ENCODE measurements at places on chromosomes 6 and 20.
A peak's percentile ranks its signal among the peaks of the same experiment; 100 is the strongest.

GRCh38 chr6:39225946-39226437 lies 3.3 kb downstream of the KCNK5 start:
- DNase-seq = no peak
- no peaks in the 10 kb centered on the region for H3K27me3 ChIP-seq
- no peak overlapping the region for H3K27ac ChIP-seq
- H3K4me1 ChIP-seq = peaks cover 16% of the 10 kb centered on the region

- H3K36me3 ChIP-seq = no peaks in the 10 kb centered on the region
- H3K4me3 ChIP-seq = no peak overlapping the region
- no peak overlapping the region for H3K27ac ChIP-seq
- DNase-seq = no peak
- no peaks in the 10 kb centered on the region for H3K4me1 ChIP-seq
- H3K27me3 ChIP-seq = peaks cover 6% of the 10 kb centered on the region
These were observed 209.1 kb downstream of the ERMARD start for GRCh38 chr6:169960521-169960885.

GRCh38 chr6:33956206-33956605 lies 152.4 kb upstream of the MLN start:
- H3K27ac ChIP-seq = no peak overlapping the region
- no peak overlapping the region for H3K4me3 ChIP-seq
- H3K36me3 ChIP-seq = no peaks in the 10 kb centered on the region
- H3K4me1 ChIP-seq = no peaks in the 10 kb centered on the region
- no peaks in the 10 kb centered on the region for H3K27me3 ChIP-seq

DNA sequence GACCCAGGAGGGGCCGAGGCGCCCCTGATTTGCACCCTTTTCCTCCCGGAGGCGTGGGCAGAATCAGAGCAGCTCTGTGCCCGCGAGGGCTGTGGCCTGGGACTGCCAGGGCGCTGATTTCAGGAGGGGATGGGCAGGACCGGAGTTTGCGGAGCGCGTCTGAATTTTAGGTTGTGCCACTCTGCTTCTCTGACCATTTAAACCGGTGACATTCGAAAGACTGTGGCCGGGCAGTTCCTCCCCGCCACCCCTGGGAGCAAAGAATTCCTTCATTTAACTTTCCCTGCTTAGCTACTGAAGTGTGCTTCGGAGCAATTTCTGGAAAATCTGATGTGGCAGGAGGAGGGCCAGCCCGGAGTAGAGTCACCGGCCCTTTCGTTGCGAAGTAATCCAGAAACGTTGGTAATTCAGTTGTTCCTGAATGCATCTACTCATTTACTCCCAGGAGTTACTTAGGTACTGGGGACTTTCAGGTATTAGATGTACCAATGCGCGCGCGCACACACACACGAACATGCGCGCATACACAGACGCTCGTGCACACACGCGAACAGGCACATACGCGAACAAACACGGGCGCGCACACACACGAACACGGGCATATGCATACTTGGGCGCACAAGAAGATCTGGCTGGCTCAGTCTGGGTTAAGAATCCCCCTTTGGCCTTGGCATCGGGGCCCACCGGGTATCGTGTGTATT lies 568 bp downstream of the CCDC170 start:
- no peaks in the 10 kb centered on the region for H3K36me3 ChIP-seq
- peaks cover 22% of the 10 kb centered on the region for H3K27me3 ChIP-seq
- peak overlapping the region; percentile 46 for H3K4me3 ChIP-seq
- H3K4me1 ChIP-seq = peaks cover 4% of the 10 kb centered on the region
- DNase-seq = no peak
- no peak overlapping the region for H3K27ac ChIP-seq

- no peak for DNase-seq
- H3K4me3 ChIP-seq = peak overlapping the region; percentile 71
- H3K27me3 ChIP-seq = no peaks in the 10 kb centered on the region
- peak overlapping the region; percentile 99 for H3K27ac ChIP-seq
These were observed 1.2 kb downstream of the ZNF335 start for GRCh38 chr20:45970646-45971424.

- no peak for DNase-seq
- peaks cover 5% of the 10 kb centered on the region for H3K4me1 ChIP-seq
- no peaks in the 10 kb centered on the region for H3K27me3 ChIP-seq
- H3K4me3 ChIP-seq = no peak overlapping the region
These were observed 86.3 kb upstream of the ESR1 start for GRCh38 chr6:151721146-151721545.

DNA sequence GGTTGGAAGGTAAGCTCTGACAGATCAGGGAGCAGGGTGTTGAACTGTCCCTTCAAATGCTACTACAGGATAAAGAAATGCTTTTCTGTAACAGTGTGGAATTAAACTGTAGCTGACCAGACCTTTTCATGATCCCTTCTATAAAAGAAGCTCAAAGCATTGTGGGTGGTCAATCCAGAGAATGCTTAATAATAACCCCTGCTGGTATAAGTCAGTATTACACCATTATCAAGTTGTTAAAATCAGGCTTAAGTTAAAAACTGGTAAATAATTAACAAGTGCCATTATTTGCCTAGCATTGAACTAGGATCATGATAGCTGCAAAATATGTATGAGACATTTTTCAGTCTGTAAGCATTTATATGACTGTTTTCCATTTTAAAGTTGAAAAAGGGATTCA lies 468.9 kb downstream of the PKHD1 start:
- no peaks in the 10 kb centered on the region for H3K4me1 ChIP-seq
- H3K27me3 ChIP-seq = no peaks in the 10 kb centered on the region
- H3K27ac ChIP-seq = no peak overlapping the region
- DNase-seq = no peak
- no peak overlapping the region for H3K4me3 ChIP-seq
- no peaks in the 10 kb centered on the region for H3K36me3 ChIP-seq

- no peak overlapping the region for H3K4me3 ChIP-seq
- H3K4me1 ChIP-seq = no peaks in the 10 kb centered on the region
- no peaks in the 10 kb centered on the region for H3K27me3 ChIP-seq
- H3K27ac ChIP-seq = no peak overlapping the region
- no peaks in the 10 kb centered on the region for H3K36me3 ChIP-seq
- DNase-seq = no peak
These were observed 463.5 kb downstream of the QKI start for GRCh38 chr6:163877877-163878639.

DNA sequence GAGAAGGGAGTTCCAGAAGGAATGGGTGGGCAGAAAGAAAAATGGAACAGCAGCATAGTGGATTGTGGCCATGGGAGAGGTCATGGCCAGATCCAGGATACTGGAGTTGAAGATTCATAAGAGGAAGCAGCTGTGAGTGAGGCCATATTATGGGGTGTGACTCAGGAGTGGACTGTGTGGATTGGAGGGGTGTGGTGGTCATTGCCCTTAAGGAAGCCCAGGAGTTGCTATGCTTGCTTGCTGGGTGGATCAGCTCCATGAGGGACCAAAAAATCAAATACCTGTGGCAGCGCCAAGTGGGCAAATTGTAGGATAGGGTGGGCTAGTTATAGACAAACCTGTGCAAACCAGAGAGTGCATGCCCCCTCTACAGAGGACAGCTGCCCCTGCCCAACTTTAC lies 18.3 kb downstream of the LRRC1 start:
- no peak overlapping the region for H3K27ac ChIP-seq
- no peak overlapping the region for H3K4me3 ChIP-seq
- no peaks in the 10 kb centered on the region for H3K27me3 ChIP-seq
- H3K4me1 ChIP-seq = no peaks in the 10 kb centered on the region
- no peaks in the 10 kb centered on the region for H3K36me3 ChIP-seq

- H3K4me3 ChIP-seq = peak overlapping the region; percentile 86
- peaks cover 18% of the 10 kb centered on the region for H3K4me1 ChIP-seq
- H3K27me3 ChIP-seq = no peaks in the 10 kb centered on the region
- peak overlapping the region; percentile 16 for H3K27ac ChIP-seq
These were observed 665 bp downstream of the RRAGD start for GRCh38 chr6:89411145-89412070.

GRCh38 chr6:56593801-56594318 lies 48.8 kb downstream of the DST start:
- H3K27me3 ChIP-seq = no peaks in the 10 kb centered on the region
- no peak overlapping the region for H3K27ac ChIP-seq
- DNase-seq = no peak
- no peaks in the 10 kb centered on the region for H3K36me3 ChIP-seq
- H3K4me1 ChIP-seq = peaks cover 5% of the 10 kb centered on the region

DNA sequence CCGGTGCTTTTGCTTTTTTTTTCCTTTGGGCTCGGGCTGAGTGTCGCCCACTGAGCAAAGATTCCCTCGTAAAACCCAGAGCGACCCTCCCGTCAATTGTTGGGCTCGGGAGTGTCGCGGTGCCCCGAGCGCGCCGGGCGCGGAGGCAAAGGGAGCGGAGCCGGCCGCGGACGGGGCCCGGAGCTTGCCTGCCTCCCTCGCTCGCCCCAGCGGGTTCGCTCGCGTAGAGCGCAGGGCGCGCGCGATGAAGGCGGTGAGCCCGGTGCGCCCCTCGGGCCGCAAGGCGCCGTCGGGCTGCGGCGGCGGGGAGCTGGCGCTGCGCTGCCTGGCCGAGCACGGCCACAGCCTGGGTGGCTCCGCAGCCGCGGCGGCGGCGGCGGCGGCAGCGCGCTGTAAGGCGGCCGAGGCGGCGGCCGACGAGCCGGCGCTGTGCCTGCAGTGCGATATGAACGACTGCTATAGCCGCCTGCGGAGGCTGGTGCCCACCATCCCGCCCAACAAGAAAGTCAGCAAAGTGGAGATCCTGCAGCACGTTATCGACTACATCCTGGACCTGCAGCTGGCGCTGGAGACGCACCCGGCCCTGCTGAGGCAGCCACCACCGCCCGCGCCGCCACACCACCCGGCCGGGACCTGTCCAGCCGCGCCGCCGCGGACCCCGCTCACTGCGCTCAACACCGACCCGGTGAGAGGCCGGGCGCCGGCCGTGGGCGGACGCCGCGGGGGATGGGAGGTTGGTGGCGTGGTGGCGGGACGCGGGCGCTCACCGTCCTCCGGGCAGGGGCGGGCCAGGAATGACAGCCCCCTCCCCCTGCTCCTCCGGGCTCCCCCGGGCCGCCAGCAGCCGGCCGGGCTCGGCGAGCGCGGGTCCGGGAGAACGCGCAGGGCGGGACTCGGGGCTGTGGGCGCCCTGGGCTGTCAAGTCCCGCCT lies 606 bp downstream of the ID4 start:
- no peak overlapping the region for H3K27ac ChIP-seq
- H3K4me3 ChIP-seq = no peak overlapping the region
- H3K27me3 ChIP-seq = no peaks in the 10 kb centered on the region
- no peak for DNase-seq
- no peaks in the 10 kb centered on the region for H3K36me3 ChIP-seq
- no peaks in the 10 kb centered on the region for H3K4me1 ChIP-seq

DNA sequence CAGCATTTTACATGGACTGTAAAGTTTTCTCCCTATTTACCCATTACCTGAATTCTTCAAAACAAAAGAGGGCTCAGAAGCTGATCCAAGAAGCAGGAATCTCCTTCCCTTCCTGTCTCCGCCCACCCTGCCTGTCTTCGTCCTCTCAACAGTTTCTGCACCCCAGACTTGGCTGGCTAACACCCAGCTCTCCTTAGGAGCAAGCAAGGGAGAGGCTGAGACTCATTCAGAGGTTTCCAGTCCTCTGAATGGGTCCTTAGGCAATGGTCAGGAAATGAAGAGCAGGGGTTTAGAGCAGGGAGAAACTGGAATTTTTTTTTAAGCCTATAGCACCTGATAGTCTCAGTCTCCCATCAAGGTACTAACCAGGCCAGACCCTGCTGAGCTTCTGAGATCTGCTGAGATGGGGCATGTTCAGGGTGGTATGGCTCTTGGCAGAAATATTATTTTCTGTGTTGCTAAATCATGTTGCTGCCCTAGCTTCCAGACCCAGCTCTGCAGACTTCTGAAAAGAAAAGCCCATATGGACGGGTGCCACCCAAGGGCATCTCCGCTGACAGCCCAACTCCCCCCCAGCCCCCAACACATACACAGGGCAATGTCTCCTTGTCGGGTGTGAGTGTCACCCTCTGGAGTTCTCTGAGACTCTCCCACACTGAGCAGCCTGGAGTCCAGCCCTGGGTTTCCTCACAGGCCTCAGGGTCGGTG lies 74.6 kb upstream of the CD93 start:
- no peaks in the 10 kb centered on the region for H3K36me3 ChIP-seq
- DNase-seq = no peak
- no peaks in the 10 kb centered on the region for H3K27me3 ChIP-seq
- no peak overlapping the region for H3K27ac ChIP-seq

GRCh38 chr20:59040667-59041066 lies 1.9 kb downstream of the PRELID3B start:
- H3K27me3 ChIP-seq = no peaks in the 10 kb centered on the region
- no peak overlapping the region for H3K4me3 ChIP-seq
- DNase-seq = no peak
- peaks cover 24% of the 10 kb centered on the region for H3K4me1 ChIP-seq
- no peak overlapping the region for H3K27ac ChIP-seq
- H3K36me3 ChIP-seq = peaks cover 26% of the 10 kb centered on the region

GRCh38 chr6:34075906-34076305 lies 70.0 kb downstream of the GRM4 start:
- H3K36me3 ChIP-seq = no peaks in the 10 kb centered on the region
- no peaks in the 10 kb centered on the region for H3K27me3 ChIP-seq
- no peak for DNase-seq

DNA sequence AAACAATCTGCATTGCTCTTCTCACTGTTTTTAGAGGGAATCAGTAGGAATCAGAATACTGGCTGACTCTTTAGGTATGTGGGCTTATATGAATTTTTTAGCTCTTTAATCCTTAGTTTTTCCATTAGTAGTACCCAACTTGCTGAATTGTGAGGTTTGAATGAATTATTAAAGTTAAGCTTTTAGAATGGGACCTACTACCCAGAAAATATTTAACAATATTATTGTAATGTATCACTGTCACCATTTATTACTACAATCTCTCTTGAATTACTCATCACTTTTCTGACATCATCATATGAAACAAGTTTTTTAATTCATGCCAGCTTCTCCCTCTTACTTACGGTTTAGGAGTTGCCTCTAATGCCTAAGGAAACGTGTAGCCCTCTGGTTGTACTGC lies 212.7 kb downstream of the BCKDHB start:
- no peaks in the 10 kb centered on the region for H3K27me3 ChIP-seq
- DNase-seq = no peak
- H3K4me3 ChIP-seq = no peak overlapping the region
- no peaks in the 10 kb centered on the region for H3K4me1 ChIP-seq
- no peaks in the 10 kb centered on the region for H3K36me3 ChIP-seq
